ENCODE measurements at places on chromosomes 13 and 19. TPM values are rescaled to one million over a fixed set of nuclear protein-coding genes. Genes with fewer than 3 reads are reported as not detected.
A peak's percentile ranks its signal among the peaks of the same experiment; 100 is the strongest.

The ZNF554 gene
- total RNA-seq = 8.4 TPM

The FCAR gene
- not detected for total RNA-seq

DNA sequence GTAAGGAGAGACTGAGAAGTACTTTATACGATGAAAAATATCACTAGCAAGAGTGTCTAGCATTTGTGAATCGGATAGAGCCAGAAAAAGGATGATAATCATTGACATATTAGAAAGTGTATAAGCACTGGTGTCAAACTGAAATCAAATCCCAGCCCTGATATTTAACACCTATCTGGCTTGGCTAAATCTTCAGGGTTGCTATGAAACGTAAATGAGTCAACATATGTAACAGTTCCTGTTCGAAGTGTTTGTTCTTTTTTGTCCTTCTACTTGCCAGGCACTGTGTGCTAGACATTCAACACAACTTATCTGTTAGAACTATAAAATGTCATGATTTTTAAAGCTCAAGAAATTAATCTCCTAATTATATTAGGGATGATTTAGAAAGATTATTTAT, 40.8 kb downstream of the SERPINE3 start:
- no peak for DNase-seq

DNA sequence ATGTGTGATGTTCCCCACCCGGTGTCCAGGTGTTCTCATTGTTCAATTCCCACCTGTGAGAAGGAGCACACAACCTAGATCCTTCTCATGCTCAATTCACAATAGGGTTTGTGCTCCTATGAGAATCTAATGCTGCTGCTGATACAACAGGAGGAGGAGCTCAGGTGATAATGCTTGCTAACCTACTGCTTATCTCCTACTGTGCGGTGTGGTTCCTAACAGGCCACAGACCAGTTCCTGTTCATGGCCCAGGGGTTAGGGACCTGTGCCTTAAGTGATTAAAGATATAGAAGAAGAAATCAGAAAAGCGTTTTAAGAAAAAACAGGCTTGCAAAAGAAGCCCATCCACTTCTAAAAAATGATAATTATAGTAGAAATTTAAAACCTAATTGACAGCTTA, 17.5 kb downstream of the DLEU7 start:
- peak; percentile 70 for DNase-seq

DNA sequence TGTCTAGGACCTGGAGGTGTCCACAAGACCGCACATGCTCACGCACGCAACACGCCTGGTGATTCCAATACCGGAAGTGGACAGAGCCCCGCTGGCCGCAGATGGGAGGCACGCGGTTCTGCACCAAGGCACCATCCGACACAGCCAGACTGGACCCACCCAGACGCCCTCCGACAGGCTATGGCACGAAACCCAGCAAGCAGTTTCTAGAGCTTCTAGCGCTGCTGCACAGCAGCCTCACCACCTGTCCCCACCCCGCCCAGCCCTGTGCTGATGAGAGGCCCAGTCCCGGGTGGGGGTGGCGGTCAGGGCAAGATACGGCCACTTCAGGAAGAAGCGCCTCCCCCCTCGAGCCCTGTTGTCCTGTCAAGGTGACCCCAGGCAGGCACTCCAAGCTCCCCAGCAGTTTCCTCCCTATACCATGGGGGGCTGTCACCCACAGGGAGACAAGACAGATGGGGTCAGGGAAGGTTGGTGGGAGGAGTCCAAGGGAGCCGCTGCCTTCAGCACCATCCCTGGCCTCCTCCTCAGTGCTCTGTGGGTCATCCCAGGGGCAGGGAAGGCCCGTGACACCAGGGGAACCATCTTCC, 11.3 kb downstream of the LSM4 start:
- no peak for DNase-seq

GRCh38 chr19:38692458-38693379, 45.3 kb downstream of the ACTN4 start:
- DNase-seq = no peak

GRCh38 chr19:18364826-18365528, 21.0 kb upstream of the GDF15 start:
- DNase-seq = no peak

GRCh38 chr13:67318860-67319259, 88.7 kb upstream of the PCDH9 start:
- no peak for DNase-seq

- peak; percentile 82 for DNase-seq
Observed at GRCh38 chr19:3606174-3606689, 443 bp downstream of the TBXA2R start.

- DNase-seq = no peak
Observed at GRCh38 chr19:58555369-58555885, 522 bp upstream of the CHMP2A start.

DNA sequence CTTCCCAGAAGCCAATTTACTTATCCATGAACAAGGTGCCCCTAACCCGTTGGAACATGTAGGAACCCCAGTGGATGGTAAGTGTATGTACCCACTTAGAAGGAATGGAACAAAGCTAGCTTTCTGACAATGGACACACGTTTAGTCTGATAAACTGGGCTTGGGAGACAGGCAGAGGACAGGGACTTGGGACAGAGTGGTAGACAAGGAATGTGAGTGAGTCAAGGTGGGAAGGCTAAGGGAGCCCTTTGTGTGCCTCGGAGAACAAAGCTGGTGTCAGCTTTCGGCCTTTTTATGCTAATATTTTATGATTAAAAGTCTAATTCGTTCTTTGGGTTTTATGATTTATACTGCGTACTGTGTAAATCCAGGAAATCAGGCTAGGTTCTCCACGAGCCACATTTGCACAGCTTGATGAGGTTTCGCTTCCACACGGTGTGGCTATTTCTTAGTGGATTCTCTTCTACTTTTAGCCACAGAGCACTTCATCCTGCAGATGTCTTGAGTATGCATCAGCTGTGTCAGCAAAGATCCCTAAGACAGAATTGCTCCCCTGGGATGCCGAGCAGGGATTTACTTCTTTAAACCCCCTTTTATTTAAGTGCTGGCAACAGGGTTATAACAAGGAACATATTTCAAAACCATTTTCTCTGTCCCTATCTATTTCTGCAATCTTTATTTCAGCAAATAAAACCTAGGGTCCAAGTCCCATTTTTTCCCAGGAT, 258.5 kb downstream of the DLEU7 start:
- no peak for DNase-seq

DNA sequence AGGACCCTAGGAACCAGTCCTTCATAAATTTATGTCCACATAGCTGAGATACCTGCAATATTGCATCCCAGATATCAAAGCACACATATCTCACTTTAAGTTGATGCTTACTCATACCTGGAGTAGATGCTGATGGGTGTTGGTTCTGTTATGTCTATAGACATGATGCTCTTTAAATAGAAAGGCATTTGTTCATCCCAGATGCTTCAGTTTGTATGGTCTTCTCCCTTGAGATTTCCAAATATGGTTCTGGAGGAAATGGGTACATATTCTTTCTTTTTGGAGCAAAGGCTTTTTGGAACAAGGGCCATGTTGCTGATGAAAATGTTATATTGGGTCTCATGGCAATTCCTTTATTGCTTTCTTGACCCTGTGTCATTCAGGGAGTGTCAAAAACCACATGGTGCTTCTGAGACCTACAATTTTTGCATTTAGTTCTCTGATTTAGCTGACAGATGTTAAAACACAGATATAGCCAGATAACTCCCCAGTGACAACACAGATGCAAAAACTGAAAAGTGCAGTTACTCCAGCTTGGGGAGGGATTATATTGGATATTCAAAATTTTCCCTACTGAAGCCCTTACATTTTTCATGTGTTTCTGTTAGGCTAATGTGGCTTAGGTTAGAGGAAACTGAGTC, 211.4 kb downstream of the KCNRG start:
- DNase-seq = no peak

DNA sequence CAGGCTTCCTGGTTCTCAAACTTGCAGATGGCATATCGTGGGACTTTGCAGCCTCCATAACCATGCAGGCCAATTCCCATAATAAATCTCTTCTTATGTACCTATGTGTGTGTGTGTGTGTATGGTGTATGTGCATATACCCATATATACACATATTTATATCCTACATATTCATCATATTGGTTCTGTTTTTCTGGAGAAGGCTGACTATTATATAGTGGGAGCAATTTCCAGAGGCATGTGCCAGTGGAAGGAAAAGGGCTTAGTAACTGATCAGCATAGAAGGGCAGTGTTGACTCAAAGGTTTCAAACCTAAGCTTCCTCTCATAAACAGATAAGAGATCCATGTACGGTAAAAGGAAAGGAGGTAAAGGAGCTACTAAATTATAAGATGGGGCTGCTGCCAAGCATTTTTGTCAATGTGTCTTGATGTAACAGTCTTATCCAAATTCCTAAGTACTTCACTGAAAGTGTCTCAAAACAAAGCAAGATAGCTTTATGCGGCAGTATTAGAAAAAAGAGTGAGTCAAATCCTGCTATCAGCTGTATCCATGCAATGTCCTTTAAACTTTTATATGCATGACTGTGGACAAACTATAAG, 432.1 kb downstream of the TBC1D4 start:
- no peak for DNase-seq

- DNase-seq = no peak
Observed at GRCh38 chr13:97021241-97021640, 27.0 kb upstream of the OXGR1 start.

DNA sequence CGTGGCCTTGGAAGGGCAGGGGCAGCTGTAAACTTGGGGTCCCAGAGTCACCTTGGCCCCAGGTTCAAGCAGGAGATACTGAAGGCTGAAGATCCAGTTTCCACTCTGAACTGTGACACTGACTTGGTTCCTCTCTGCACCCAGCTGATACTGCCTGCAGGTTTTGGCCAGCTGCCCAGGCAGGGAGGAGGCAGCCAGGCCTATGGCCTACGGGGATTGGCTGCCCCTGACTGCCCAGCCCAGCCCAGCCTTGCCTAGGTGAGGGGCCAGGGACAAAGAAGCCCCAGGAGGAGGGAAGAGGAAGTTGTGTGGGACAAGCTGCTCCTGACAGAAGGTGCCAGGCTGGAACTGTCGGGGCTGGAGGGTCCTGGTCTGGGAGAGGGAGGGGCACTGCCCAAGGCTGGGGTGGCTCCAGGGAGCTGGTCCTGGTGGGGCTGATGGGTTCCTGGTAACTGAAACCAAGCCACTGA, 51.7 kb upstream of the CYP4F8 start:
- DNase-seq = peak; percentile 56

DNA sequence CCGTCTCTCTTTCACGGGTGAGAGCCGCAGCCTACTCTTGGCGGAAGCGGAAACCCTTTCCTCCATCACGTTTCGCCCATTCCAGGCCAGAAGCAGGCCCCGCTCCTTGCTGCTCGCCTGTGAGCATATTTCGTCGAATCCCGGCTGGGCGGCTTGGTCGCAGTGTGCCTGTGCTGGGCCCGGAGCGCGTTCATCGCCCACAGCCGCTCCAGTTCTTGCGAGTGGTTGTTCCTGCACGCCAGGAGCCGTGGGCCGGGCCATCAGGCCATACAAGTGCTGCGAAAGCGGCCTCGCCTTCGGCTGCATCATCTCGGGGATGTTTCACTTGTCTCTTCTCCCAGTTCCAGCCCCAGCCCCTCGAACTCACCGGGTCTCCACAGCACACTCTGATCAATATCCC, 65.0 kb downstream of the ZNF627 start:
- no peak for DNase-seq

DNA sequence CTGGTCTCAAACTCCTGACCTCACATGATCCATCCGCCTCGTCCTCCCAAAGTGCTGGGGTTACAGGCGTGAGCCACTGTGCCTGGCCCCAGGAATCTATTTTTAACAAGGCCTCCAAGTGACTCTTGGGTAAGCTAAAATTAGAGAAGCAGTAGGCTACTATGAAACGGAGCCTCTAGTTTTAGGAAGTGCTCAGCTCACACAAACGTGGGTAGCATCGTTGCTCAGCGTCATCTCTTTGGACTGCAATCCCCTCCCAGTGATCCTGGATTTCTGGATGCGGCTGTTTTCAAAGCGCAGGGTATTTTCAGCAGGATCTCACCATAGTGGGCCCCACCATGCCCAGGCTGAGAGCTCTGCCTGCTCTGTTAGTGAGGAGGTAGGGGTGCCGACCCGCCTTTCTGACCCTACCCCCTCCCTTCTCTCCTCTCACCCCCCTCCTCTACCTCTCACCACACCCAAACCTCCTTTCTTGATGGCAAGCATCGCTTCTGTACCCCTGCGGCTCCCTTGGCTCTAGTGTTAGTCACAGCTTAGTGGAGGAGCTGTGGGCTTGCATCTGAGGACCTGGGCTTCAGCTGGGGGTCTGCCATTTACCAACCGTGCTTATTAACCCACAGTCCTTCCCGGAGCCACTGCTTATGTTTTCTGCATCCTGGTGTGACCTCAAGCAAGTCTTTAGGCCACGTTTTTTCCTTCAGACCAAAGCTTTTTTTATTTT, 34.2 kb downstream of the GJA3 start:
- DNase-seq = no peak

DNA sequence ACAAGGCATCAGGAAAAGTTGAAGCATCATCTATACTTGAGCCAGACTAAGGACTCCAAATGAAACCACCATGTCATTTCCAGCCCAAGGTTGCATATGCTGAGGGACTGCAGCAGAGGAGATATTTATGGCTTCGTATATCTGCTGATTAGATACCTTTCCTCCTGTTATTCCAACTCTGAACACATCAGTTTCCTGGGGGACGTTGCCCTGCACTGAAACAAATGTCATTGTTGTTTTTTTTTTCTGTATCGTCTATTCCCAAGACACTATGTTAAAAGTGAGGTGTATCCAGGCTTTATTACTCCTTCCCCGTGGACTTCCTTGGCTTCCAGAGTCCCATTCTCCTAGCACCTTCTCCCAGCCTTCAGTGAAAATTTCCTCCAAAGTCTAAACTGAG, at the start of gene OR7A17:
Gene OR7A17, minus strand, starts transcription at position 101 of the 400 bp plus-strand sequence. CDS start 4,777 bp downstream, outside the sequence.
- no peak for DNase-seq

- no peak for DNase-seq
Observed at GRCh38 chr19:39070888-39071287, 13.3 kb upstream of the ACP7 start.

DNA sequence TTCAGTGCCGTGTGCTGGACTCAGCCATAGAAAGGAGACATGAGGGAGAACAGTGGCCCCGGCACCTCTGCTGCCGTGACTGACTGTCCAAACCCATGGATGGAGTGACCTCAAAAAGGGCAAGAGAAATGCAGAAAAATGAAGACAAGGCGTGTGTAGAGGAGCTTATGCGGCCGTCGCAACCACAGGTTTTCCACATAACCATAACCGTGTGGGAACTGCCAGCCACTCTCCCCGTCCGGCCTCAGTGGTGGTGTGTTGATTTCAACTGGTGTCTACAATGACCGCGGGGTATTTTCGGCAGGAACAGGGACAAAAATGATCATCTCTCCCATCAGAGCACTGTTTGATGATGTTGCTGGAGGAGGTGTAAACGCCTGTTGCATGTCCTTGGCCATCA, 42.9 kb upstream of the F7 start:
- no peak for DNase-seq

GRCh38 chr19:55075371-55075998, at the start of gene EPS8L1:
EPS8L1 (plus strand) TSS chr19:55075869; CDS start chr19:55076445, 576 bp downstream.
- peak; percentile 97 for DNase-seq

Measured in endodermal cell (in vitro differentiated cells).